Iris pigment epithelial cell (primary cell): ENCODE measurements at places on chromosomes 12 and 14.
A peak's percentile ranks its signal among the peaks of the same experiment; 100 is the strongest.

DNA sequence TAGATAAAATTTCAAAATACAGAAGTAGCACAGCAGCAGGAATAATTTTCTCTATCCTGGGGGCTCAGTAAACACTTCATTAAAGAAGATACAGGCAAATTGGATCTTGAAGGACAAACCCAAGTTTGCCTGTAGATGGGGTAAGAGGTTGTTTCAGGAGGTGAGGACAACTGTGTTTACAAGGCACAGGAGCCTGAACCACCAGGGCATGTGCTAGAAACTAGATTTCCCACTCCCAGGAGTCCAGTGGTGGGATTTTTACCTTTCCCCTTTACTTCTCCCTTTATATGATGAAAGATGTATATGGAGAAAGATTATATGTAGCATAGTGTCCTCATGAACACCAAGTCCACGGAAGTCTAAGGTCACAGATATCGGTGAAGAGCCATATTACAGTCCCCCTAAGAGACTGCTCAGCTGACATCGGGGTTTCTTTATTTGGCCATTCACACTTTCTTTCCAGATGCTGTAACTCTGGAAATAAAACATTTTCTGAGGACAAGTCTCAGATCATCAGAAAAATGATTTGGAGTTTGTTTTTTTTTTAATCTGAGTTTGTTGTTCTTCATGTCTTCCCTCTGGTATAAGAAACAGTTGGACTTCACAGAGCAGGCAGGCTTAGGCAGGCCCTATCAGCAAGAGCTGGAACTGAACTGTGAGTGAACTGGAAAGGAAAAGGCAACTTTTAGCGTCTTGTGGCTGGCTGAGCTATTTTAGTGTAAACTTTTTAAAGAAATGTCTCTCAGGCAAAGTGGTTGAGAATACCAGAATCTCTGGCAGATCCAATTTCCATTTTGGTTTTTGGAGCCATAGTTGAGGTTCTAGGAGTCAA is 8.0 kb upstream of the EVL start:
- peak; percentile 65 for DNase-seq

- DNase-seq, result no peak
These were observed 36.0 kb downstream of the SPTLC2 start for GRCh38 chr14:77580477-77580876.

DNA sequence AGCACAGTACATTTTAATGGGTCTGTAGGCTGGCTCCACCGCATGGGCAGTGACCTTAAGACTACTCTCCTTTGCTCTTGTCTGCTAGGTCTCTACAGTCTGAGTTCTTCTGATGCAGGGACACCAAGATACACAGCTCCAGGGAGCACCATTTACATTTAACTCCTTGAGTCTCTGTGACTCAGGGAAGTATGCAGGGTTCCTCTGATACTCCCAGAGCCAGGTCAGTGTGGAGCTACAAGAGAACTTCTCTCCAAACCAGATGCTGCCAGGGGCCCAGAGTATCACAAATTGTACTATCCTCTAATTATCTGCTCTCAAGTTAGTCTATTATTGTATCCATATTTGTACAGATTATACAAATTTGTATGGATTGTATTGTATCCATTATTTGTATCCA is 15.2 kb downstream of the ZFP36L1 start:
- no peak for DNase-seq

- DNase-seq, result no peak
These were observed 142.3 kb upstream of the CPNE8 start for GRCh38 chr12:39047539-39048262.

DNA sequence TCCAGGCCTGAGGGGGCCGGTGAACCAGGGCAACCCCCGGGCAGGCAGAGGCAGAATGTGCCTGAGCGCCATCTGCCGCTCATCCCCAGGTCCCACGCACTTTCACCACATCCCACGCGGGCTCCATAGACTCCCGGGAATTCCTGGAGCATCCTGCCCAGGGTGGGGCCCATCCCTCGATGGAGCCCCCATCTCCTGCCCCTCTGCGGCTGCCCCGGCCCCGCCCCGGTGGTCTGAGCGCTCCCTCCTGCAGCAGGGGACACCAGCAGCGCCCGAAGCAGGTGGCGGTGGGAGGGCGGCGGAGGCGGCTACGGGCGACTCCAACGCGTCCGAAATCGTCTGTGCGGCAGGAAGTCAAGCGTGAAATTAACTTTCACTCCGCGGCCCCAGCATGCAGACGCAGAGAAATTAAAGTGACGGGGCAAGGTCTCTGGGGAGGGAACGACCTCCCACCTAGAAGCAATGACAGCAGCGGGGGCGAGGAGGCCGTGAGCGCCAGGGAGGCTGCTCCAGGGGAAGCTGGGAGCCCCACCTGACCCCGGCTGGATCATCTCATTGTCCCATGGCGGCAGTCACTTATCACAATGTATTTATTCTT is 122.2 kb downstream of the NCOR2 start:
- DNase-seq, result no peak

GRCh38 chr12:77122236-77122635 is 56.9 kb upstream of the E2F7 start:
- peak; percentile 97 for DNase-seq

DNA sequence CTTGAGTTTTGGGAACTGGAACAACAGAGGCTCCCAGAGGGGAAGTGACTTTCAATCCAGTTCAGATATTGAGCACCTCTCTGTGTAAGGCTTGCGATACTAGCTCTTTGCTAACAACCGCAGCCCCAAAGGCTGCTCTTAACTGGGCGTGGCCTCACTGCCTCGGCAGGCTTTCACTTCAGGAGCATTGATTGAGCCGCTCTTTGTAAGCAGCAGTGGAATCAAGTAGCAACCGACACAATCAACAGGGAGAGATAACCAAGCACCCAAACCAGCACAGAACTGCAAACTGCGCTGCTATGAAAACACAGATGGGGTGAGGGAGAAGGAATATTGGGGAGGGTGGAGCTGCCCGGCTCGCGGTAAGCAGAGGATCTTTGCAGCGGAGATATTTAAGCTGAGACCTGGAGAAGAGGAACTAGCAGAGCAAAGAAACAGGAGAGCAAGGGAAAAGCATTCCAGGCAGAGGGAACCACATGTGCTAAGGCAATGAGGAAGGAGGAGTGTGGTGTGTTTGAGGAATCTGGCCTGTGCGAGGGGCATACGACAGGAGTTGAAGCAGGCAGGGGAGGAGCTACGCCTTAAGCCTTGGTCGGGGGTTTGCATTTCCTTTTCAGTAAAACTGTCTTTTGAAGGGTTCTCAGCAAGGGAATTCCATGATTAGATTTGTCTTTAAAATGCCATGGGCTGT is 17.3 kb upstream of the YY1 start:
- peak; percentile 83 for DNase-seq

- no peak for DNase-seq
These were observed 140.5 kb upstream of the CCND2 start for GRCh38 chr12:4133029-4133428.

DNA sequence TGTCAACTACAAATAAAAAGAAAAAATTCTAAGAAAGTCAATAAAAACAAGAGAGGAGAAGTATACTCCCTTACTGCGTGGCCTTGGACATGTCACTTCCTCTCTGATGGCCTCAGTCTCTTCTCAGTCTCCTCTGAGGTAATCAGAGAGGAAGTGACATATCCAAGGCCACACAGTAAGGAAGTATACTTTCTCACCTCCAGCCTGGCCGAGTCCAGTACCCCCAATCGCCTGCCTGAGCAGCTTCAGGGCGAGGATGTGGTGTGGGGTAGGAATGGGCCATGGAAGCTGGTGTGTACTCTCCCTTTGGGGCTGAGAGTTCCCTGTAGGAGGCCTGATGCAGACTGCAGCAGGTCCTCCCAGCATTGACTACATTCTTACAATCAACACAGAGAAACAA is 15.8 kb downstream of the VDR start:
- DNase-seq, result no peak

DNA sequence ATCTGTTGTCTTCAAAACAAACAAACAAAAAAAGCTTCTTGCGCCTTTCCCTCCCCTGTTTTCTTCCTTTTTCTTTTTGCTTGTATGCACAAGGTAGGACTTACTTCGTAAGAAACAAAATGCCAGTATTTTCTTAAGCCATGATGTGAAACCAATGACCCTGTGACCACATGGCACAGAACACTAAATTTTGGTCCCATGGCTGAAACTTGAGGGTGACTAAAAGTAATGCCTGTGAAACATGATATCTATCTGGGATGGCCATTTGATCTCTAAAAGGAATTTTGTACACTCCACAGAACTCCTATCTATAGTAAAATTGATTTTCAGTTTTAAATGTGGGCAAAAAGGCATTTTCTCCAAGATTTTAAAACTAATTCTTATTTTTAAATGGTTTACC is 63.6 kb downstream of the PAPOLA start:
- no peak for DNase-seq
